ENCODE measurements at places on chromosomes 7 and 10.

DNA sequence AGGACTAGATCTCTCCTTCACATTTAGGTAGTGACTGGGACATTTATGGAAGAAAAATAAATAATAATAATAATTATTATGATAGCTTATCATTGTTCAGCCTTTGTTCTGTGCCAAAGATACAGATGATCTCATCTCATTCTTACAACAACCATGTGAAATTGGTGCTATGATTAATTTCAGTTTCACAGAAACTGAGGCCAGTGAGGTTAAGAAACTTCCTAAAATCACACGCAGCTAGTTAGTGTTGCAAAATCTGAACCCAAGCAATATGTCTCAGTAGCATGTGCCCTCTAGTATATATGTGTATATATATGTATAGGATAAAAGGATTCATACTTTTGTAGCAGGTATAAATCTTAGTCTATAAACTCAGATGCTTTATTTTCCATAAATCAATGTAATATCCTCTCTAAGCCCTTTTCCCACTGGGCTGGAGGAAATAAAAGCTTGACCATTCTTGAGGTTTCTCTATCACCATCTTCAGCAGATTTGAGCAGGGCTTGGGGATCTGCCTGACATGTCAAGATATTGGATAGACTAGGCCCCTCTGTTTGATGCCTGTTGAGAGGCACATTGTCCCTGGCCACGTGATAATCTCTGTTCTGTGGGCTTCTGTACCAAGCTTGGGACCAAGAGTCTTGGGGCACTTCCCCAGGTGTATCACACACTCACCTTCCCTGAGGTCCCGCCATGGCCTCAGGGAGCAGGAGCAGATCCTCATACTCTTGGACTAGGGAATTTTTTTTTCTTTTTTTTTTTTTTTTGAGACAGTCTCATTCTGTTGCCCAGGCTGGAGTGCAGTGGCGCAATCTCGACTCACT is 172.6 kb upstream of the NRP1 start:
- DNase-seq: peak; percentile 23

DNA sequence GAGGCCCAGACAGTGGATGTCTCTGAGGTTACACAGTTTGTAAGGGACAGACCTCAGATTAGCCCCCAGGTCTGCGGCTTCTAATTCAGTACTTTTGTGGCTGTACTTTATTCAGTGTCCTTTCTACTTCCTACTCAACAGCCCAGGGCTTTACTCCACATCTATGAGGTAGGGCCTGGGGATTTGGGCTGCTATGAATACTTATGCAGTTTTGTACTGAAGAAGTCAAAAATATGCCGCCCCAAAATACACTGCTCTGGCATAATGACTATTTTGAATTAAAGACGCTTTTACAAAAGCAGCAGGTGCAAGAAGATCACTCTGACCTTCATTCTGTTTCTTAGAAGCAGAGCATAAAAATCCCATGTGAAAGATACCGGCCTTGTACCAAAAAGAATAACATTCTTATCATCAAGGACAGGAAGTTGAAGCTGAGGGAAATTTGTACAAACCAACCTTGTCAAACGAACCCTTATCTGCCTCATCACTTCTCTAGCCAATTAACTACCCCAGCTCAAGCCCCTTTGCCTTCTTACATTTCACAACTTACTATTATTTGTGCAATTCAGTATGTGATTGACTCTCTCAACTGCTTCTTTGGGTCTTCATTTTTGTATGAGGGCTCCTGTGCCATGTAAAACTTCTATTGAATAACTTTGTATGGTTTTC is 26.1 kb upstream of the TRUB1 start:
- DNase-seq: no peak

DNA sequence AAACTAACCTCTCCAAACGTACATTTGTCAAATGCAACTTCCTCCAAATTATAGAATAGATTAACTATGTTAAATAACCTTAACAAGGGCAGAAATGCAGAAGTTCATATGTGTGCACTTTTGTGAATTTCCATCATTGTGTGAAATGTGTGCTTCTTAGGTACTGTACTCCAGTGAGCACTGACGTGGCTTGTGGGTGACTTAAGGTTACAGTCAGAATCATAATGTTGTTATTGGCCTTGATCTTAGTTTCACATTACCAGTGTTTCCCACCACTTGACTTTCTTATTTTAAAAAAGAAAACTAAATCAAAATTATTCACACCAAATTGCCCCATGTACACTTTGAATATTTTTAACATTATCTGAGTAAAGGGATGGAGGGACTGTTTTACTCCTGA is 155.1 kb upstream of the FZD8 start:
- no peak for DNase-seq

GRCh38 chr10:47165168-47165710 is 134.8 kb upstream of the GDF10 start:
- no peak for DNase-seq

GRCh38 chr7:50312250-50313162 is 8.0 kb downstream of the IKZF1 start:
- DNase-seq: no peak

GRCh38 chr7:85324145-85324799 is 137.4 kb upstream of the SEMA3D start:
- no peak for DNase-seq

- DNase-seq: no peak
Observed at GRCh38 chr7:16558761-16559302, 32.2 kb downstream of the LRRC72 start.

GRCh38 chr10:72567421-72567820 is 58.5 kb downstream of the MICU1 start:
- DNase-seq: peak; percentile 9

DNA sequence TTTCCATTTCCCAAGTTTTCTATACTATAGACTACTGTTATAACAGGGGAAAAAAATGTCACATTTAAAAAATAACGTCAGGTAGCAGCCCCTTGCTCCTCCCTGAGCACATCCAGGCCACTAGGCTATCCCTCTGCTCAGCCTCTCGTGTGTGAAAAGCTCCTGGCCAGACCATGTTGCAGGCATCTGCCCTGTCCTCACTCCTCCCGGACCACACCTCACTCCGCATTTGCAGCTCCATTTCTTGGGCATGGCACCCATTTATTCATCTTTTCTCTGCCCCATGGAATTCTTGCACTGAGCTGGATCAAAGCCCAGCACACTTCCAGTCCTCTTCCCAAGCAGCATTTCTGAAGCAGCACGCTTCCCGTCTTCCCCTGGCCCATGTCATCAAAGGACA is 1.4 kb upstream of the GDF2 start:
- DNase-seq: no peak

GRCh38 chr7:44727158-44727936 is 21.3 kb upstream of the ZMIZ2 start:
- DNase-seq: peak; percentile 96

DNA sequence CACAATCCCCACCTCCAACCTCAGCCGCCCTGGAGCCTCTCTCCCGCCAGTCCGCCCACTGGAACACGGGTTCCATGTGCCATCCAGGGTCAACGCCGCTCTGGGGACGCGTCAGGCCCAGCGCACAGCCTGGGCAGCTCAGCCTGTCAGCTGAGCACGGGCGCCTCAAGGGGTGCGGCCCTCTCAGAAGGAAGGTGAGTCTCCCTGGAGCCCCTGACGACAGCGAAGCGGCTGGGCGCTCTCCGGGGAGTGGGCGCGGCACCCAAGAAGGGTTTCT is 1.2 kb upstream of the SLC18A3 start:
- DNase-seq: no peak

GRCh38 chr7:84524714-84525694 is 330.4 kb upstream of the SEMA3A start:
- DNase-seq: peak; percentile 75

DNA sequence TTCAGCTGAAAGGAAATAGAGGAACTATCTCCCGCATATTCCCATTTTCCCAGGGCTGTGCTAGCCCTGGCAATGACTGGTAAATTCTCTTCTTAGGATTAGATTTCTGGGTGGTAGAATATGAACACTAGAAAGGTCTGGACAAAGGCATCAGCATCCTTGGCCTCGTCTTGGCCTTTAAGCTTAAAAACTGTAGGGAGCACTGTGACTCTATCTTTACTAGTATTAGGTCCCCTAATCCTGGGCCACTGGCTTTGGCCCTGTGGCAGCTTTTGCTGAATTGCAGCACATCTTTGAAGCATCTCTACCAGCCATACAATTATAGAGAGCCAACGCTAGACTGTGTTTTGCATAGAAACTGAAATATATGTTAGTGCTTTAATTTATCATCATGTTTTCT is 41.5 kb upstream of the EBLN1 start:
- no peak for DNase-seq

DNA sequence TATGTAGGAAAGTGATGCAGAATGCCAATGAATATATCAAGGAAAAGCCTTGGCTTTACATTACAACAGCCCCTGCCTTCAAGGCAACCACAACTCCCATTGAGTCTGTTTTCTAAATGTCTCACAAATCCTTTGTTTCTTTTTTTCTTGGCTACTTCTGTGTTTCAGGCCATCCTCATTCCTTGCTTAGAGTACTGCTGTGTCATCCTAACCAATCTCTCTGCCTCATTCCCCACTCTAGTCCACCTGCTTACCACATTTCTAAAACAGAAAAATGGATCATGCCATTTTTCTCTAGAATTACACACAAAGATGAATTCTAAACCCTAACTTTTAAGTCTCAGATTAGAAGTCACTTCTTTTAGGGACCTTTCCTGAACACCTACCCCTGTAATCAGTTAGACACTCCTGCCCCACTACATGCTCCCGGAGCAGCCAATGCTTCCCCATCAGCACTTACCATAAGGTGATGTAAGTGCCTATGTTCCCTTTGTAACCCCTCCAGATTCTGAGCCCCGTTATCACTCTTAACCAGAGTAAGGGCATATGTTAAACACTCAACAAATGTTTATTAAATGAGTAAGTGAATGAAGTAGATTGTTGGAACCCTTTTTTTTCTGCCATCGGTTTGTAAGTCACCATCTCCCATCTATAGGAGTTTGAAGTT is 2.8 kb downstream of the BORCS7 start:
- no peak for DNase-seq

DNA sequence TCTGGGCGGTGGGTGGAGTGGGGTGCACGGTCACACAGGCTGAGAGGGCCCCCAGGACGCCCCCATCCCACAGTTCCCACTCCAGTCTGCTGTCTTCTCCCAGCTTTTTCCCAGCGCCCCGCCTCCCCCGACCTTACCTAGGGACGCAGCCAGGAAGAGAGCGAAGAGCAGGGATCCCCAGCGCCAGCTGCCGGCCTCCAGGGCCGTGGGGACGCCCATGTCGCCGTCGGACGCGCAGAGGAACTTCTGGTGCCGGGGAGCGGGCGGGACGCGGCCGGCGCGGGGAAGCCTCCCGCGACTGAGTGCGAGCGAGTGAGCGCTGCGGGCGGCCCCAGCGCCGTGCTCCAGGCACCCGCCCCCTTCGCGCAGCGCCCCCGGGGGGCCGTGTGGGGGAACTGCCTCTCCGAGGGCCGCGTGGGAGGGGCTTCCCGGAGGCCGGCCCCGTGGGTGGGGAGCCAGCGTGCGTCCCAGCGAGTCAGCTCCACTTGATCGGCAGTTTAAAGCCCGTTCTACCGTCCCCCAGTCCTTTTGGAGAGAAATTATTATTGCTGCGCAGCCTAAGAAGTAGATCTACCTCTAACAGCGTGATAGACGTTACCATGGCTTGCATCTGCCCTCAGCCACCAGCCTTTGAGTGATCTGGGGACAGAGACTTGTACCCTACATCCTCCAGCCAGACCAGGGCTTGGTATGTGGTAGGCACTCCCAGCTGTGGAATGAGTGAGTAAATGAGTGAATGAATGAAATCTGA is at the start of gene VSIR:
TSS of gene VSIR (minus strand) at position 300 of the 751 bp plus-strand sequence. CDS start at position 219, 81 bp downstream.
- DNase-seq: peak; percentile 70

GRCh38 chr7:151012911-151013347 is 11.4 kb downstream of the ATG9B start:
- DNase-seq: peak; percentile 53

DNA sequence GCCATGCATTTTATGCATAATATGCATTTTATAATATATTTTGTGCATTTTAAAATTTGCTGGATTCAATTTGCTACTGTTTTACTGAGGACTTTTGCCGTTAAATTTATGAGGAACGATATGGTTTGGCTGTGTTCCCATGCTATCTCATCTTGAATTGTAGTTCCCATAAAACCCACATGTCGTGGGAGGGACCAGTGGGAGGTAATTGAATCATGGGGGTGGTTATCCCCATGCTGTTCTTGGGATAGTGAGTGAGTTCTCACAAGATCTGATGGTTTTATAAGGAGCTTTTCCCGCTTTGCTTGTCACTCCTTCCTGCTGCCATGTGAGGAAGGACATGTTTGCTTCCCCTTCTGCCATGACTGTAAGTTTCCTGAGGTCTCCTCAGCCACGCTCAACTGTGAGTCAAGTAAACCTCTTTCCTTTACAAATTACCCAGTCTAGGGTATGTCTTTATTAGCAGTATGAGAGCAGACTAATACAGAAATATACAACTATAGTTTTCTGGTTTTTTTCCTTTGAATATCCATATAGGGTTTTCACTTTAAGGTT is 201.4 kb upstream of the SH2B2 start:
- DNase-seq: peak; percentile 20

GRCh38 chr10:86945361-86946212 is 11.8 kb downstream of the MMRN2 start:
- peak; percentile 40 for DNase-seq

GRCh38 chr10:127314797-127315196 is 118.4 kb upstream of the INSYN2A start:
- no peak for DNase-seq

GRCh38 chr10:24453404-24453830 is 244.5 kb downstream of the KIAA1217 start:
- peak; percentile 80 for DNase-seq

DNA sequence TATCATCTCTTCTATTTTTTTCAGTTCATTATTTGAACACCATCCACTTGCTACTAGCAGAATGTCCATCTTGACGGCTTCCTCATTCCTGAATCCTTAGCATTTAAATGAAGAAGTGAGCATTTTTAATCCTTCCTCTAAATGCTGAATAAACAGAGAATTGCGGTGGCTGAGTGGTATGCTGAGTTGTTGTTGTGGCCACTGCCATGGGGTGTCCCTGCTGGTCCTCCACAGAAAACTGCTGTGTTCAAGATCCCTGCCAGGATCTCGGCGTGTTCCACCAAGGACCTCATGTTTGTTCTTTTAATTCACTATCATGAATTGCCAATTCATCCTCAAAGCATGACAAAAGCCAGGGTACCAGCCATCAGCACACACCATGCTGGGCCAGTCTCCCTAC is 48.9 kb upstream of the HABP2 start:
- DNase-seq: no peak

GRCh38 chr7:18378989-18379605 is 116.5 kb upstream of the HDAC9 start:
- DNase-seq: no peak

GRCh38 chr7:121954803-121955202 is 81.8 kb downstream of the PTPRZ1 start:
- peak; percentile 63 for DNase-seq

- no peak for DNase-seq
Observed at GRCh38 chr7:43489257-43489656, 93.7 kb upstream of the STK17A start.

DNA sequence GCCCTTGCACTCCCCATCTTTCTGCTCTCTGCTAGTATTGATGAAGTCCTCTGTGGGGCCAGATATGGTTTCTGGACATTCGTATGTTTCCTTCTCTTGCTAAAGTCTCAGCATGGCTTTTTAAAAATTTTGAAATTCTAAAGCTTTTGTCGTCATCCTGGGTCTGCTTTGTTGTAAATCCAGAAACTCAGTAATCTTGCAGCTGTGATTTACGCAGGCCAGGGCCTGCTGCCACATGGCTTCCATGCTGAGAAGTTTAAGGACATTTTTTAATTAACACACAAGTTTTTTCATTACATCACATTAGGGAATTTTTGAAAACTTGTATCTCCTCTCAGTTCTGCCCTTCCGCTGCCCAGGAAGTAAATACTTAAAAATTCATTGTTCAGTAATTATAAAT is 686.1 kb upstream of the IGFBP3 start:
- DNase-seq: no peak
